ENCODE measurements at places on chromosomes 3 and 15.

DNA sequence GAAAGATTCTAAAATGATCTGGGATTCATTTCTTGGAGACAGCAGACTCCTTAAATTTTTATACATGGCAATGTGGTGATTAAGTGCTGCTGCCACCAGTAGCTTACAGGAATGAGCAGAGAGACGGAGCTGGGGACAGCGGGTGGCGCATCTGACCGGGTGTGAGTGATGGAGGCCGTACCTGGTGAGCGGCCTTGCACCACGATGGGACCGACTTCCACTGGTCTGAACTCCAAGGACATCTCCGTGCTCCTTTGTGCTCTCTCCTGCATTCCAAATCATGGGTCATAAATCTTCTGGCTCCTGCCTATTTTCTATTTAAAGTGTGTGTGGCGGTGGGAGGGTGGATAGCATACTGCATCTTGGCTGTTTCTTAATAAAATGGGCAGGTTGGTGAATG is 262.6 kb downstream of the ABHD5 start:
- no peak for DNase-seq

DNA sequence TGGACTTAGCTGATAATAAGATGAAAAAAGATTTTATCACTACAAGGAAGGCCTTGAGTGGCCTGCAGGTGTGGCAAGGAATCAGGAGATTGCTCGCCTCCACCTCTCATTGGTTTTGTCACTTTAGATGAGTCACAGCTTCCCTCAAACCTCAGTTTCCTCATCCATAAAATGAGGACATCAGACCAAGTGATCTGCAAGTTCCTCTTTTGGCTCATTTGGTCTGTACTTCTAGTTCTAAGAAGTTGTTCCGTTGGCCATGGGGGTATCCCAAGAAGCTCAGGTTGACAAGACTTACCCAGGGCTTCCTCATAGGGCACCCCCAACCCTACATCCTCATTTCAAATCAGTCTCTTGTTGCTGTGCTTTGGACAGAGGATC is 254.1 kb downstream of the UACA start:
- no peak for DNase-seq

DNA sequence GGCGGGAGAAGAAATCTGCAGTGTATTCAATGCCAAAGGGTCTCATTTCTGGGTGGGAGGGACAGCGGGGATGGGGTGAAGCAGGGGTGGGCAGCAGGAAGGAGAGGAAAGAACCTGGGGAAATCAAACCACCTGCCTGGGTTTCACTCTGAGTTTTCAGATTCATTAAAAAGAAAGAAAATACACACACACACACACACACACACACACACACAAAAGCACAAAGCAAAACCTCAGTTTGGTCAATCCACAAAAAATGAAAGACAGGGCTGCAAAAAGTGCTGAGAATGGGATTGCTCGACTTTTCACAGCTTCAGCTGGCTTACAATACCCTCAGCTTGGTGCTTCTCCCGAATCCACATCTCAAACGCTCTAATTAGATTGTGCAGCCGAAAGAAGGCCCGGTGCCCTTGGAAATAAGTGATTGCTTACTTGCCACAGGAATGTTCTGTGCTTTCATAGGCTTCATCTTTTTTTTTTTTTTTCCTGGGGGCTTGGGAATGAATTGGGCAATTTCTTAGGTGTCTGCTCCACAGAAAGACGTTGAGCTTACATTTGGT is 370.5 kb downstream of the RORA start:
- DNase-seq, result peak; percentile 6

DNA sequence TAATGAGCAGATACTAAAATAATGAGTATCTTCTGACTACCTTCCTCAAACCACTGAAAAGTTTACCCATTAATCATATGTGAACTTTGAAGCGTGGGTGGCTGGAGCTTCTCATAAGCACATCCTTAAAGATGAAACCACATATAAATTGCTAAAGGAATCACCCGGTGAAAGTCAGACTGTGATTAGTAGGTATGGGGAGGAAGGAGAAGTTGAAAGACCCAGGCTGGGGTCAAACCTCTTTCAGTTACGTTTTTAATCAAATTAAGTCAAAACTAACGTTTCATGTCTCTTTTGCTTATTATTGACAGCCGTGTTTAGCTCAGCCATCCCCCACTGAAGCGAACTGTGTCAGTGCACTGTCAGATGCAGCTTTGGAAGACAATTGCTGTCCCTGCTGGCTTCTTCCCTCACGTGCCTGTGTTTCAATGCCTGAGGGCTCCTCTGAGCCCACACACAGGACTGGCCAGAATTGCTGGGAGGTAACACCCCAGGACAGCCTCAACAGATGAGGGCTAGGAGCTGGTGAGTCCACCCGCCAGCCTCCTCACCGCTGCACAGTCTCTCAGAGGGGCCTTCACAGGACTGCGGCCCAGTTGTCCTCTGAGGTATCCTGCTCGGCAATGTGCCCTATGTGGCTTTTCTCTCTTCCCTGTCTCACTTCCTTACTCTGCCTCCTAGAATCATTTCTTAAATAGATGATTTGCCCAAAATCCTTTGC is 29.3 kb upstream of the SH3BP5 start:
- DNase-seq, result no peak

DNA sequence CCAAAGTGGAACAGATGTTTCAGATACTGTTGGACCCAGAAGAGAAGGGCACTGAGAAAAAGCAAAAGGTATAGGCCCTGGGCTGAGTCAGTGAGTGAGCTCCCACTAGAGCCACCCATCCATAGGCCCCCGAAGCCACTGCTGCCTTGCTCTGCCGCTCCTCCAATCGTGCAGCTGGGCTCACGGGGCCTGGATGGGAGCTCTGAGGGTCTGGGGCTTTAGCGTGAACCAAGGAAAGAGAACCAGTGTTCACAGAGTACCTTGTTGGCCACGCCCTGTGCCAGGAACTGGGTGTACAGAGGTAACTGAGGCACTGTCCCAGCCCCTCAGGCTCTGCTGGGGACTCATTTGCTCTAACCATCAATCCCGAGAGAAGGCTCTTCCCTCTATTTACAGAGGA is 4.7 kb downstream of the UNC45A start:
- DNase-seq, result no peak

DNA sequence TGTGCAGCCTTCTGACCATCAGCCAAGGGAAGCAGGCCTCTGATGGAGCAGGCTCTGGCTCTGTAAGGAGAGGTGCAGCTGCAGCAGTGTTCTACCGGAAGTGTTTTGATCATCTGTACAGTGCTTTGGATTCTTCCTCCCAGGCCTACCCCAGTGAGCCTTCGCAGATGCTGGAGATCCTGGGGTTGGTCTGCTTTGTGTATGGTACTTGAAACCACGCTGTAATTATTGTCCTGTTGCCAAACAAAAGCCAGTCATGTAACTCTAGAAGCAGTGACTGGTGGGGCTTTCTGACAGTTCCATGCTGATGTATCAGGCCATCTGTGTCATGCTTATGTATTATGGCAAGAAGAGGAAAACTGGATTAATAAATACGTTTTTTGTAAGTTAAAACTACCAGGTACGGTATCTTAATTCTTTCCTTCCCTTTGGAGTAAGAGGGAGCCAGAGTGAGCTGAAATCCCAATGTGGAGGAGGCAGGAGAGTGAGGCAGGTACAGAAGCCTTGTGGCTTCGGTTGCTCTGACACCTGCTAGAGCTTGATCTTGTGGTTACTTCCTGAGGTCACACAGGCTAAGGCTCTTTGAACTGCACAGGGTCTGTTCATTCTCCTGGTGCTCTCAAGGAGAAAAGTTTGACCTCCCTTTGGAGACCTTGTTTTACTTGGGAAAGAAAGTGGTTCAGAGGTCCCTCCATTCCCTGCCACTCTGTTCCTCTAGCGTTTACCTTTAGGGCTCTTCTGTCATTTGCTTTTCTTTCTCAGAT is 3.7 kb downstream of the TMEM42 start:
- no peak for DNase-seq

DNA sequence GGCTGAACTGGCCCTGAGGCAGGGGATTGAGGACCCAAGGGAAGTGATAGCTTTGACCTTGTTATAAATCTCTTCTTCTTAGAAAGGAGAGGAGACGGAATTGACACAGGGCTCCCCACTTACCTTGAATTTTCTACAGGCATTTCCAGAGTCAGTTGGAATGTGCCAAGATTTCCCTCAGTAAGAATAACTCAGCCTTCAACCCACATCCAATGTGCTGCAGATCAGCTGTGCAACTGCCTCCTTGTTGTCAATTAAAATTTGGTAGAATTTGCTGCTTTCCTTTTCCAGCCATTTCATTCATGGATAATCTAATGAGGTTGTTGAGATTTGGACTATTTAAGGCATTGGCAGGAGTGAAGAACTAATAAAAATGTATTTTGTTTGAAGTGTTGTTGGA is 14.6 kb downstream of the MED12L start:
- DNase-seq, result no peak
